ENCODE measurements at places on chromosomes 3 and 15.

DNA sequence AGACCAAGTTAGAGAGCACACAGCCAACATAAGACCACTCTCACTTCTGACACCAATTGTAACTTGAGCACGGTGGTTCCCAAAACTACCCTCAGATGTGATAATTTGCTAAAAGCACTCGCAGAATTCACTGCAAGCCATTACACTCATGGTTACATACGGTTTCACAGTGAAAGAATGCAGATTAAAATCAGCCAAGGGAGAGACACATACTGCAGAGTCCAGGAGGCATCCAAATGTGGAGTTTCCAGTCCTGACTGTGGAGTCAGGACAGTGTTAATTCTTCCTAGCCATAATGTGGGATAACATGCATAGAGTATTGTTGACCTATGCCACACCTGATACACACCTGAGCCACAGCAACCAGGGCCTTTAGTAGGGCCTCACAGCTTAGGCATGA is 956.4 kb downstream of the NTRK3 start:
- DNase-seq: no peak

GRCh38 chr15:59642351-59642750 is 15.0 kb downstream of the GTF2A2 start:
- DNase-seq: no peak

- peak; percentile 81 for DNase-seq
Observed at GRCh38 chr3:127791221-127791913, 30.9 kb downstream of the MGLL start.

GRCh38 chr3:127448161-127448561 is 142.4 kb downstream of the TPRA1 start:
- DNase-seq: no peak

GRCh38 chr15:39787479-39787878 is 4.8 kb upstream of the FSIP1 start:
- DNase-seq: no peak

DNA sequence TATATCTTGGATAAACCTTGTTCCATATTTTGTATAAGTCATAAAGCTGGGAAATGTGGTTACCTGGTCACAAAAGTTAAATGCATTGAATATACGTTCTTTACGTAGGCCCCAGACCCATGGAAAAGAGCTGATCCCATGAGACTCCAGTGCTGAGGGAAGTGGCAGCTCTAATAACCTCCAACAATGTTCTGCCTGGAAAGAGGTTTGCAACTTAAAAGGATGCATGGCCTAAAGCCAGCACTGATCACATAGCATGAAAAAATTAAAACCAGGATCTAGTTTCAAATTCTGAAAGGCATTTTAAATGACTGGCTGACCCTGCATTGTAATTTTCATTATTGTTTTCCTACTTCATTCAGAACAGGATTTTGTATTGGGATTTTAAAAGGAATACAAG is 27.9 kb upstream of the STRIT1 start:
- no peak for DNase-seq

DNA sequence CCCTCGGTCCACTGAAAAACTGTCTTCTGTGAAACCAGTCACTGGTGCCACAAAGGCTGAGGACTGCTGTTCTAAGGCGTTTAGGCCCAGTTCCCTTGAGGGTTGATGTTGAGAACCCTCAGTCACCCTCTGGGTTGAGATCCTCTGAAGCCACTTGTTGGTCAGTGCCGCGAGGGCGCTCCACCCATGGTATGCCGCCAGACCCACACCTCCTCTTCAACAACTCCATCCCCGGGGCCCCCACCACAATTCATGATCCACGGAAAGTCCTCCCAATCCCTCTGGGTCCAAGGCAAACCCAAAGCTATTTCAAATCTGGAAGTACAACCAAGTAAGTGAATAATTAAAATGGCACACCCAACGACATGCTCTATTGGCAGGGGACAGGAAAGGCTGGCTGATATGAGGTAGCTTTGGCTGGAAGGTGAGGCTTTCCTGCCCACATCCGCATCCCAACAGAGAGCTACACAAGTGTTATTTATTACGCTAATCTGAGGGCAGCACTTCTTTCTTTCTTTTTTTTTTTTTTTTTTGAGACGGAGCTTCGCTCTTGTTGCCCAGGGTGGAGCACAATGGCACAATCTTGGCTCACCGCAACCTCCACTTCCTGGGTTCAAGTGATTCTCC is 58.1 kb downstream of the XXYLT1 start:
- no peak for DNase-seq

- DNase-seq: peak; percentile 85
Observed at GRCh38 chr15:96356494-96357455, 26.3 kb downstream of the NR2F2 start.

- DNase-seq: peak; percentile 7
Observed at GRCh38 chr3:188760408-188760807, 411.4 kb upstream of the TPRG1 start.

GRCh38 chr3:18649666-18650363 is 224.7 kb upstream of the SATB1 start:
- DNase-seq: no peak

DNA sequence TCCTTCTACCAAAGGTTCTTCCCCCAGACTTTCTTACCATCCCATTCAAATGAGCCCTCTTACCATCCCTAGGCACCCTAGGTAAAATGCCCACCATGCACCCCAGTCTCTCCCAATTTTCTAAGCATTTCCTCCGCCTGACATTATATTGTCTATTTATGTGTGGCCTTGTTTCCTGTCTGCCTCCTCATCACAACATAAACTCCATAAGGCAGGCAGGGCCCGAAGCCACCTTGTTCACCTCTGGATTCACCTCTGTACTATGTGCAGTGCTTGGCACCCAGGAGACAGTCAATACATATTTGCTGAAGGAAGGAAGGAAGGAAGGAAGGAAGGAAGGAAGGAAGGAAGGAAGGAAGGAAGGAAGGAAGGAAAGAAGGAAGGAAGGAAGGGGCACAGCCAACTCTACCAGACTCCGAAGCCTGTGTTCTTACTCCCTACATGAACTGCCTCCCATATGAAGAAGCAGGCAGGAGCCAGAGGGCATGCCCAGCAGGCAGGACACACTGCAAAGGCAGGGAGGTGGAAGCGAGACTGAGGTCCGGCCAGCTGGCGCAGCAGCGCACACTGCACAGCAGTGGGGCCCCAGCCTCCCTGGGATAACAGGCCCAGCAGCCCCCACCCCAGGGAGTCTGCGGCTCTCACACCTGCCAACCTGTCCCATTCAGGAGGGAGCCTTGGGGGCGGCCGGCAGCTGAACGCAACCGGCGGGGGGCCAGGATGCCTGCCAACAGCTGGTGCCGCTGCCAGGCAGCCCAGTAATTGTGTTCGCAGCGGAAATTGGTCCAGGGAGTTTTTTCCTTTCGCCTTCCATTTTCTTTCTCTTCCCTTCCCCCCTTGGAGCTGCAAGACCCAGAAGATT is 106.0 kb upstream of the LINGO1 start:
- no peak for DNase-seq

- no peak for DNase-seq
Observed at GRCh38 chr15:31262143-31262530, 64.5 kb upstream of the KLF13 start.

GRCh38 chr3:183502237-183503181 is 53.0 kb downstream of the KLHL6 start:
- DNase-seq: no peak

DNA sequence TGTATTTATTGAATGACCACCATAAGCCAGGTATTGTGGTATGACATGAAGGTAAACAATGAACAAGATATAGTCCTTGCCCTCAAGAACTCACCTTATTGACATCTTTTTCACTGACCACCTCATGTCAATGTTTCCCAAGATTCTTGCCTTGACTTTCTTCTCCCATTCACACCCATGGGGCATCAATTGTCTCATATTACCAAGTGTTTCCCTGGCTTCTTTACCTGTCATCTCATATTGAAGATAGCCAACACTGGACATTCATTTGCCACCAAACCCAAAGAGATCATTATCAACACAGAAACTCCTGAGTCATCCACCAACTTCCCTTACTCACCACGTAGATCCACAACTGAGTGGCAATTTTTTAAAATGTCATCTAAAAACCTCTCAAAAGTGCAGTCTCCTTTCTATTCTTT is 2.2 kb downstream of the EFHB start:
- peak; percentile 38 for DNase-seq

- DNase-seq: peak; percentile 94
Observed at GRCh38 chr15:51077221-51078153, 17.2 kb downstream of the TNFAIP8L3 start.

DNA sequence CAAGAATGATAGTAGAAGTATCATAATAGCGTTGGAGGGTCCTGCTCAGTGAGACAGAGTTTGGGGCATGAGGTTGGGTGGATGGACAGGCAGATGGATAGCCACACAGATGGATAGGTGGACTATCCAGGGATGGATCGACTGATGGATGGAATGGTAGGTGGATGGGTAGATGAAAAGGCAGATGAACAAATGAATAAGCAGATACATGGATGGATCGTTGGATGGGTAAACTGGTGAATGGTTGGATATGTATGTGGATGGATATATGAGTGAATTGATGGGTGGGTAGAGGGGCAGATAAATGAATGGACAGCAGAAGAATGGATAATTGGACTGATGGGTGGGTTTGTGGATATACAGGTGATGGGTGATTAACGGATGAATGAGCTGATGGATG is 9.5 kb downstream of the CPNE9 start:
- DNase-seq: no peak

GRCh38 chr3:110793611-110794010 is 278.0 kb upstream of the NECTIN3 start:
- DNase-seq: no peak

DNA sequence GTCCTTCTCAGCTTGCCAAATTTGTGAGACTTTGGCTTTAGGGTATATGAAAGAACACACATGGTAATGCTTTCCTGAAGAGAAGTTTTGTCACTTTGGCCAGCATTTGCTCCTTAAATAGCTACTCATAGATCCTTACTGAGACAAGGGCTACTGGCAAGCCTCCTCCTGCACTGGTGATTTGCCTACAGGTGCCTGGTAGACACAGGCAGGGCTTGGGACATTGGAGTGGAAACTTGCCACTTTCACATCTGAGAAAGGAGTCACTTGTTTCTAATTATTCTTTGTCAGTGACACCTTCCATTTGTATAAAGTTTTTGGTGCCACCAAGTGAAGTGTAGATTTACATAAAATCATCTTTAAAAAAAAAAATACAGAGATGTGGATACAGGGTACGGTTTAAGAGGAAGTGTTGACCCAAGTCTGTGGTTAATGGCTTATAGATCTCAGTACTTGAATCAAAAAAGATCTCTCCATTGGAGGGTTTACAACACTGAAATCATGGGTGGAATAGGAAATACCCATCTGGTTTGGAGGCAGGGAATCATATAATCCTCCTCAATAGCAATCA is 132.8 kb upstream of the GADL1 start:
- DNase-seq: no peak

DNA sequence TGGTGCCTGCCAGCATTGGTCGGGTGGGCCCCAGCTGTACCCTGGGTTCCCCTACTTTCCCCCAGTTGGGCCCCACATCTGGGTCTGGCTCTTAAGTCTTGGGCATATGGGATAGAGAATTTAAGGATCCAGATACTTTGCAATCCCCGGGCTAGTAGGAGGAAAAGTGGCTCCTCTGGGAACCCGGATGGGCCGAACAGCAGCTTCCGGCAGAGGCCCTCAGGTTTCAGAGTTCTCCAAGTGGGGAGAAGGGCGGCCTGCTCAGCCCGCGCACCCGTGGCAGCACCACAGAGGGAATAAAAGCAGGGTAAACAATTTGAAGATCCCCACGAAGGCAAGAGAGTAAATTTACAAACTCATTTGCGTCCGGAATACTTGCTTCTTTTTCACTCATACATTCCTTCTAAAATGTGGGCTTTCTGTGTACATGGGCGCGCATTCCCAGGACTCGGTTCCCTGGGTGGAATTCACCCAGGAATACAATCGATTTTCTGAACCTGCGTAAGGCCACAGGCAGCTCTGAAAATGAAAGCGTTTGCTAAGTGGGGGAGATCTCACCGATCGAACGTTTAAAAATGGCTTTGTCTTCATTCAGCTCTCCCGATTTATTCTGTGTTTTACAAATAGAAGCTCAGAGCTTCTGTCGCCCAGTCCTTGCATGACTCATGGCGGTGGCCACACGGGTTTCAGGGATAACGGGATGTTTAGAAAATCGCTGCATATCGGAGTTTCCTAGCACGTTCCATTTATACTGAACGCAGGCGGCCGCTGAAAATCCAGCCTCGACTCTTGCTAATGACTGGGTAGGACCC is 74.0 kb upstream of the POLG start:
- DNase-seq: peak; percentile 36

GRCh38 chr3:72011485-72011884 is 226.5 kb upstream of the PROK2 start:
- peak; percentile 52 for DNase-seq

GRCh38 chr3:127234778-127235177 is 41.8 kb downstream of the PRR23E start:
- no peak for DNase-seq

- peak; percentile 49 for DNase-seq
Observed at GRCh38 chr15:58387130-58387529, 44.7 kb upstream of the LIPC start.

All from EL (cell line).